Breast epithelium (tissue), 4 donors: ENCODE measurements at places on chromosomes 11 and 22. TPM values are rescaled to one million over a fixed set of nuclear protein-coding genes. Genes with fewer than 3 reads are reported as not detected.

The RNF141 gene
- 54.1 TPM for total RNA-seq

The HORMAD2 gene
- total RNA-seq = not detected

The APOBEC3H gene
- total RNA-seq = not detected

The IL18 gene
- 8.2 TPM for total RNA-seq

The DEFB131B gene
- total RNA-seq = not detected

The SCGB1C1 gene
- not detected for total RNA-seq

The FAM83F gene
- total RNA-seq = 15.5 TPM

The SLC22A9 gene
- not detected for total RNA-seq

The SLCO2B1 gene
- total RNA-seq = 86.9 TPM
